ENCODE measurements at places on chromosomes 7 and 10.

GRCh38 chr7:42237811-42238541, 967 bp upstream of the GLI3 start:
- no peak for DNase-seq

GRCh38 chr10:69516316-69516715, 56.9 kb downstream of the NEUROG3 start:
- DNase-seq = no peak

GRCh38 chr7:125966278-125967048, 1036.8 kb upstream of the POT1 start:
- DNase-seq = no peak

GRCh38 chr10:122798704-122799231, 46.9 kb downstream of the CUZD1 start:
- no peak for DNase-seq

- no peak for DNase-seq
Observed at GRCh38 chr7:15794801-15795200, 108.3 kb upstream of the MEOX2 start.

DNA sequence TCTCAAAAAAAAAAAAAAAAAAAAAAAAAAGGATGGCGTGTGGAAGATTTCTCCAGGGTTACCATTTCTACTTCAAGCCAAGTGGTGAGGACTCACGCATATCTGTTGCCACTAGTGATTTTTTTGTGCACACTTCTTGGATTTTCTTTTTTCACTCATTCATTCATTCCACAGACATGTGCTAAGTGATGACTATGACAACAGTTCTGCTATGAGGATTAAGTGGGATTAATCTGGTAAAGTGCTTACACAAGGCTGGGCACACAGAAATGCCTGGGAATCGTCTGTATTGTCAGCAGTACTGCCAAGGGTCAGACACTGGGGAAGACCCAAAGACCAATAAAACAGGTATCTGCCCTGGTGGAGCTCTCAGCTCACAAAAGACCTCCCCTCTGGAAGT, 6.3 kb upstream of the OPN1SW start:
- DNase-seq = no peak

- no peak for DNase-seq
Observed at GRCh38 chr10:86339226-86339865, 27.2 kb downstream of the GRID1 start.

DNA sequence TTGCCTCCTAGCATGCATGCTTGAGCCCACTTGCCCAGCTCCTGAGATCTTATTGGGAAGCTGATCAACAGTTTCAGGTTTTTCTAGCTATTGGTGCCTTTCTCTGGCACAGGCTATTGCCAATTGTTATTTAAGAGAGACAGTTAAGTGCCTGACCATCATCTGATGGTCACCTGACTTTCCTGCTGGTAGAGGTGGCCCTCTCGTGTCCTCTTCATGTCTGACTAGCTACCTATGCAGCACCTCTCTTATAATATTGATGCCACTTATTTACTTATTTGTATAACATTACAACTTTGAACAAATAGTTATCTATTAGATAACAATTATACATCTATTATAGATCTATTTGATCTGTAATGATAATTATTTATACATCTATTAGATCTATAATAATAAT, 205.9 kb upstream of the SEMA3D start:
- no peak for DNase-seq

GRCh38 chr10:120671491-120671890, 179.7 kb upstream of the WDR11 start:
- no peak for DNase-seq

- no peak for DNase-seq
Observed at GRCh38 chr7:124330731-124331407, 298.0 kb upstream of the TMEM229A start.

- no peak for DNase-seq
Observed at GRCh38 chr7:84783141-84783778, 403.6 kb downstream of the SEMA3D start.

GRCh38 chr7:84112771-84113170, 81.8 kb downstream of the SEMA3A start:
- DNase-seq = no peak

GRCh38 chr10:18906636-18907035, 142.0 kb upstream of the MALRD1 start:
- DNase-seq = no peak

- no peak for DNase-seq
Observed at GRCh38 chr10:67725567-67725966, 29.6 kb upstream of the CTNNA3 start.

- DNase-seq = peak; percentile 49
Observed at GRCh38 chr10:132447446-132448247, 50.6 kb downstream of the PWWP2B start.

- no peak for DNase-seq
Observed at GRCh38 chr10:15084502-15084922, 4.1 kb downstream of the ACBD7 start.

DNA sequence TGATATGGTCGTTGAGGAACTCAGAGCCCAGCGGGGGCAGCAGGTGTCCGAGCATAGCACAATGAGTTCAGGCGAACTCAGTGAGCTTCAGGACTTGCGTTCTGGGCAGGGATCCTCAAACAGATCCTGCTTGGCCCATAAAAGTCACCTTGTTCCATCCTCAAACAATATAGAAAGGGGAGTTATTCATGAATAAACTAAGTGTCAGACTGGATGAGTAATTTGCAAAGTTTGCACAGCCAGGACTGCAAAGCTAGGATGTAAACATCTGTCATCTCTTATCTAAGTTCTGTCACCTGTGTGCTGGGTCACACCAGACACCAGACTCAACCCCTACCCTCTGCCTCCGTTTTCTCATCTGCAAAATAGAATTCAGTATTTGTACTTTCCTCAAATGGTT, 58.0 kb upstream of the PFKP start:
- DNase-seq = no peak

DNA sequence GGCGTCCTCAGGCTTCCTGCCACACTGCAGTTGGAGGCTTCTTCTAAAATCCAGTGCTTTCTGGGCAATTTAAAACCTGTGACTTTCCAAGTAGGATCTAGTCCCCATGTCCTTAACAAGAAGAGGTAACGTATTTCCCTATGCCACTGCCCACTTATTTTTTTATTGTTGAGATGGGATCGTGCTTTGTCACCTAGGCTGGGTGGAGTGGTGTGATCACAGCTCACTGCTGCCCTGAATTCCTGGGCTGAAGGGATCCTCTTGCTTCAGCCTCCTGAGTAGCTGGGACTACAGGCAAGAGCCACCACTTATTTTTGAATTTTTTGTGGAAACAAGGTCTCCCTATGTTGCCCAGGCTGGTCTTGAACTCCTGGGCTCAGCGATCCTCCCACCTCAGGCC, 63.4 kb downstream of the DAGLB start:
- DNase-seq = no peak

DNA sequence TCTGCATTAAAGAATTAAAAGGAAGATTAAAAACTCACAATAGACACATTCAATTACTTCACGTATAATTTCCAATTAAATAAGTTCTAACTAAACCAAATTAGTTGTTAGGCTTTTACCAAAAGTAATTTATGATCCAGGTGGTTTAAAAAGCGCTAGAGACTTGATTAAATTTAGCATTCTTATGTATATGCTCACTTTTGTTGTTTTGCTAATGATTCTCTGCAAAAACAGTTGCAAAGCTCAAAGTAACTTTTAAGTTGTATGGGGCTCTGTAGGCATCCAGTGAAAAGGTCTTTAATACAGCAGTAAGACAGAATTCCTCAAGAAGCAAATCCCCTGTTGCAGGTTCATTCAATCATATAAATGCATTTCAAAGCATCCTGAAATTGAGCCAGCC, 15.5 kb upstream of the PNPLA8 start:
- no peak for DNase-seq

DNA sequence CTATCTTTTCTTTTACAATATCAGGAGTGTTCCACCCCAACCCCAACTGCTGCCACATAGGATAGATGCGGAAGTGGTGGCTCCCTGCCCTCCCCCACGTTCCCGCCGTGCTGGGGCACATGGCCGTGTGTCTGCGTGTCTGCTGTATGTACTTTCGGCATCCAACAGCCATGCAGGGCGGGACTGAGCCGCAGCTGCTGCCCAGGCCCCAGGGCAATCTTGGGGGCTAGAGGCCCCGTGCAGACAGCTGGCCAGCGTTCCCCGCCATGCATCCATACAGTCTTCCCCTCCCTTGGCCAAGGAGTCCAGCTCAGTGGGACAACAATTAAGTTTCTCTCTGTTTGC, 162.7 kb downstream of the DGKB start:
- DNase-seq = no peak

DNA sequence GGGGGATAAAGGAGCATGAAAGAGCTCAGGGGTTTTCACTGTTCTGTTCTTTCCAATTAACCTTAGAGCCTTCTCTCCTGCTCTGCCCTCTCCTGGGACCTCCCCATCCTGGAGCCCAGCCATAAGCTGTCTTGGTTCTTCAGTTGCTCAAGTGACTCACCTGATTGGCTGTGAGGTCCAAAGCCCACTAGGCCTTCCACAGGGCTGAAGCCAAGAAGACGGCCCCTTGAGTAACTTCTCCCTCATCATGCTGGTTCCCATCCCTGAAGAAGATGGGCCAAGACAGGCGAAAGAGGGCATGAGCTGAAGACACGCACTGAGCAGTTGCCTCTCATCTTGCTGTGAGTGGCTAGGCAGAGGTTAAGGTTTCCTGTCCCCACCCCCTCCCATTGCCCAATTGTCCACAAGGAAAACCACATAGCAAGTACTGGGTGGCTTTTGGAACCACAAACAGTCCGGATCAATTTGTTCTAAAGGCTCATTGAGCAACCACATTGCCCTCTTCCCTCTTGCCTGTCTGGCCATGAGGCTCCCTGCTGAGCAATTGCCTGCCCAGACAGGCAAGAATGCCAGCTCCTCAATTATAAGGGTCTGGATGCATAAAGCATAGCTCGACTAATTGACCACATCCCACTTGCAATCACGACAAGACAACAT, 43.9 kb upstream of the GPAM start:
- DNase-seq = no peak

DNA sequence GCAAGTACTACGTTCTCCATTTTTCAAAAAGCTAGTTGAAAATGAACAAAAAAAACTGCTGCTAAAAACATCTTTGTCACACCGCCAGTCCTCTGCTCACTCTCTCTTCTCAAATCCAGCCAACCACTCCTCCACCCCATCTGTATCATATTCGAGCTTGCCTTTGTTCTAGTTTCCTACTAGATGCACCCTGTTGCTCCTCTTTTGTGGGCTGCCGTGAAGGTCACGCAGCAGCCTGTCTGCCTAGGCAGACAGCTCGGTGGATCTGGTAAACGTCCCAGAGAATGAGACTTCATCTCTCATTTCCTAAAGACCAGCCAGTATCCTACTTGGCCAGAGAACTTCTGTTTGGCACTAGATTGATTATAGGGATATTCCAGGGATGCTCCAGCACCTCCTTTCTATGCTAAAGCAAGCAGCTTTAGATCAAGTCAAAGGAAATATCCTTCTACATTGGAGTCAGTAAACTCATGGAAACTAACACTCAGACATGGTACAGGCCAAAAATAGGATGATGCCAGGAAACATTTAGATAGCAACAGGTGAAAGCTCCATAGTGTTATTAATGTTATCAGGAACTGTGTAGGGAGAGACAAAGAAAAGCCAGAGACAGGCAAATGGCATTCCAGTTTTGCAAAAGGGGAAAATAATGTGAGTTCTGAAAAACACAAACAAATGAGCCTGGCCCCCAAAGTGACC, 8.7 kb upstream of the PLXNA4 start:
- DNase-seq = no peak

GRCh38 chr7:157757776-157758467, 421.1 kb downstream of the DNAJB6 start:
- no peak for DNase-seq

DNA sequence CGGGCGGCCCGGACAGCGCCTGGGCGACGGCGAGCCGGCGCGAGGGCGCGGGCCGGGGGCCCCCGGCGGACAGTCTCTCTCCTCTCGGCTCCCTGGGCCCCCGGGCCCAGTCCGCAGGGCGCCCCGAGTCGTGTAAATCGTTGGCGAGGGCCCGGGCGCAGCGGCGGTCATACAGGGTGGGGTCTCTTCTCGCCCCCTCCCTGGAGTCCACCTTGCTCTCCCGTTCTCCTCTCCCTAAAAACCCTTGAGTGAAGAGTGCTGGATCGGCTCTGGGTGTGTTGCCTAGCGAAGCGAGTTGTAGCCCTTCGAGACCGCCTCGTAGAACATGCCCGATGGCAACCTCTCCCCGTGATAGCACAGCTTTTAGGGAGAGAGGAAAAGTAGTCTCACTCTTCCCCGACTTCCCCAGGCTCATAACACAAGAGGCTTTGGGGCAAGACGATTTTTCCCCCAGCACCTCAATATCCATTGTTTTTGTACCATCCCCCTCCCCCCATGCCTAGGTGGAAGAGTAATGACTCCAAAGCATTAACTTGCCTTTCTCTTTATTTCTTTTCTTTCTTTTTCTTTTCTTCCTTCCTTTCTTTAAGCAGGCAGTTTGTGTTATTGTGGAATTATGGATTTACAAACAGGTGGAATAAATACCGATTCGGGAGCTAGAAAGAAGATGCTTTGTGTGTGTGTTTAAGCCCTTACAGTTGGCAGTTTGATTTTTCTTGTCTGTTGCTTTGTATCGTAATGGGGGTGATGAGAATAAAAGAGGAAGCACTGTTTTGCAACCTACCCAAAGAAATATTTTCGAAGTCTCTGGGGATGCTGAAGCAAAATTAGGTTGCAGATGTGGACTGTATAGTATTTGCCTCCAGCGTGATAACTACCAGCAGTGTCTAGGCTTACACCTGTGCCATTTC, 822 bp downstream of the SHOC2 start:
- DNase-seq = no peak

DNA sequence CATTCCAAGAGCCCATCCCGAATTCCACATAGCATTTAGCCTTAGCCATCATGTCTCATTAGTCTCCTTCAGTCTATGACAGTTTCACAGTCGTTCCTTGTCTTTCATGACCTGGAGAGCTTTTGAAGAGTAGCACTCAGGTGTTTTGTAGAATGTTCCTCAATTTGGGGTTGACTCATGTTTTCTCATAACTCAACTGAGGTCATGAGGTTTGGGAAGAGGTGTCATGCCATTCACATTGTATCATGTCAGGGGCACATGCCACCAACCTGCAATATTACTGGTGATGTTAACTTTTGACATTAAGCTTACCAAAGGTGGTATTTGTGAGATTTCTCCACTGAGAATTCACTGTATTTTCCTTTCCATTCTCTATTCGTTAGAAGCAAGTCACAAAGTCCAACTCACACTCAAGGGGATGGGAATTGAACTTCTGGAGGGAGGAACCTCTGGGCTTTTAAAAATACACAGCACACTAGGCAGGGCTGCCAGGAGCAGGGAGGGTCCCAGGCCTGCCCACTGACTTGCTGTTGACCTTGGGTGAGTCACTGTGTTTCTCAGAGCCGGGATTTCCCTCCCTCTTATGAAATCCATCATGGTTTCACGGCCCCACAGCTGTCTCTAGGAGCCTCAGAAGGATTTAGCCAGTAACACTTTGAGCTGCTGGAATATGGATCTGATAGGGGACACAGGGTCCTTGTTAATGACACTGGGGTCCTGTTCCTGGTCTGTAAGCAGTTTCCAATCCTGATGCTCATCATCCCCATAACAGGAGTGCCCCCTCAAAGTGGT, 74.4 kb upstream of the TCF7L2 start:
- DNase-seq = no peak

DNA sequence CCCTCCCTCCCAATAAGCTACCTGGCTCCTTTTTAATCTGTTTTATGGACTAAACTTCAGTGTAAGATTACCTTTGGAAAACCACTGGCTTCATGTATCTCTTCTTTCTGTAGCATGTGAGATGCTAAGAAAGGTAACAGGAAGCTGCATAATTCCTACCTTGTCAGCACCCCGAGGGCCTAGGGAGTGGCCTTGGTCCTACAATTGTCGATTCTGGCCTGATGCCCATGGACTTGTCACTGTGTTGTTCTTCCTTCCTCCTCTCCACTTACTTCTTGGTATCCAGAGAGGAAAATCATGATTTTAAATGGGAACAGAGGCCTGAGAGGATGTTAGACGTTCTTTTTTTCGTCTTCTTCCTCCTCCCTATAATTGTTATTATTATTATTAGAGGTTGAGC, 42.9 kb upstream of the PDZD8 start:
- no peak for DNase-seq
